Vagina (tissue), 2 donors: ENCODE measurements at places on chromosomes 7 and 10. TPM values are rescaled to one million over a fixed set of nuclear protein-coding genes. Genes with fewer than 3 reads are reported as not detected.

Gene PAPSS2
- total RNA-seq = 12.3 TPM

Gene CALY
- 4.7 TPM for total RNA-seq

GRCh38 chr10:5891009-5891408, 966 bp downstream of the FBH1 start:
- H3K36me3 ChIP-seq = peaks cover 25% of the 10 kb centered on the region
- peaks cover 49% of the 10 kb centered on the region for H3K4me1 ChIP-seq
- peak overlapping the region; percentile 84 for H3K27ac ChIP-seq
- no peaks in the 10 kb centered on the region for H3K27me3 ChIP-seq
- peak overlapping the region; percentile 97 for H3K4me3 ChIP-seq

- H3K36me3 ChIP-seq = no peaks in the 10 kb centered on the region
- no peaks in the 10 kb centered on the region for H3K4me1 ChIP-seq
- no peak overlapping the region for H3K4me3 ChIP-seq
- no peaks in the 10 kb centered on the region for H3K27me3 ChIP-seq
- DNase-seq = no peak
- no peak overlapping the region for H3K27ac ChIP-seq
Measured at GRCh38 chr10:129032372-129033313, 434.4 kb upstream of the MGMT start.

GRCh38 chr7:33814400-33814799, 90.9 kb upstream of the BMPER start:
- H3K27ac ChIP-seq = no peak overlapping the region
- no peaks in the 10 kb centered on the region for H3K4me1 ChIP-seq
- no peaks in the 10 kb centered on the region for H3K27me3 ChIP-seq
- DNase-seq = no peak

DNA sequence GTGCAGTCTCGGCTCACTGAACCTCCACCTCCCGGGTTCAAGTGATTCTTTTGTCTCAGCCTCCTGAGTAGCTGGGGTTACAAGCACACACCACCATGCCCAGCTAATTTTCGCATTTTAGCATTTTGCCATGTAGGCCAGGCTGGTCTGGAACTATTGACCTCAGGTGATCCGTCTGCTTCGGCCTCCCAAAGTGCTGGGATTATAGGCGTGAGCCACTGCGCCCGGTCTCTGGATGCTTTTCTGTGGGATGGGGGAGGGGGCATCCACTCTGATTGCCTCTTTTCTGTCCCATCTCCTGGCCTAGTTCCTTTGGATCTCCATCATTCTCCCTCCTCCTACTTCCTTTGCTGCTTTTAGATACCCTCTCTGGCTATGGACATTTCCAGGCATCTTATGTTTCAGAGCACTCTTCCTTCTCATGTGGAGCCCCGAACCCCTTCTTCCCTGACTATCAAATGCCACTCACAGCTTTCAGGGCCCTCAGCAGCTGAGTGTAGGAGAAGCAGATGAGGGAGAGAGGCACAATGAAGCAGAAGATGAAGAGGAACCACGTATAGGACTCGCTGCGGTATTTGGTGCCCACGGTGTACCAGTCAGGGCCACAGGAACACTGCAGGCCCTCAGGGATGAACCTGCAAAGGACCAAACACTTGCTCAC, 1.4 kb downstream of the OPN1SW start:
- H3K4me3 ChIP-seq = no peak overlapping the region
- H3K27me3 ChIP-seq = no peaks in the 10 kb centered on the region
- no peaks in the 10 kb centered on the region for H3K4me1 ChIP-seq

DNA sequence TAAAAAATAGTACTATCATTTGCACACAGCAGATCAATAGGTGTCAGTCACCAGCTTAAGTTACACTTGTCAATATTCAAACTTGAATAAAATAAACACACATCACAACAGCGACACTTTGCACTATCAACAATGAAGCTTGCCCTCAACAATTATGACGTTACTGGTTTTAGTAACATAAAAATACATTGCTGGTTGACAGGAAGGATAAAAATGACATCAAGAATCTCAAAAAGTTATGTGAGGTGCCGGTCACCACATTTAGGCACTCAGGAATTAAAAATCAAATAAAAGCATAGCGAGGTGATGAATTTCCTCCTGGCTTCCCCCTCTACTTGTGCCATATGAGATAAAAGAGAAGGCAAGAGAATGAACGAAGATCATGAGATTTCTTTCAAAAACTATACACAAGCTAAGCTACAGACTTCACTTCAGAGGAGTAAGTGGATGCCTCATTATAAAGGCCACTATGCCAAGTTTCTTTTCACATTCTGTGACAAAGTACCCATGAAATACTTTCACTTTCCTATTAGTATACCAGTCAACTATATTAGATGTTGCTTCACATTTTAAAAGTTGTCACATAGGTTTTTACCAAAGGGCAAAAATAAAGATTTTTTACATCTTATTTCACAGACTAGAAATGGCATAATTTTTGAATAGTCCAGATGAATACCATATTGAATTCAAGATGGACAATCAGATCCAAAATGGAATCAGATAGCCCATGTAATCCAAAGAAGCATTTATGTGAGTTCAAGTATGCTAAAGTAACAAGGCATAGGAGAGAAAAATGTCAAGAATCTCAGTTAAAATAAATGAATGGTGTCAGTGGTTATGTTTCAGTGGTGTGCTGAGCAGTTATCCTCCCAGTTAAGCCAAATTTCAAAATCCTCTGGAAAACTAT, 3.6 kb downstream of the CCDC71L start:
- H3K27ac ChIP-seq = no peak overlapping the region
- no peaks in the 10 kb centered on the region for H3K27me3 ChIP-seq
- no peak for DNase-seq

- no peaks in the 10 kb centered on the region for H3K36me3 ChIP-seq
- no peak overlapping the region for H3K4me3 ChIP-seq
- H3K4me1 ChIP-seq = peaks cover 6% of the 10 kb centered on the region
- no peak overlapping the region for H3K27ac ChIP-seq
- DNase-seq = no peak
- H3K27me3 ChIP-seq = no peaks in the 10 kb centered on the region
Measured at GRCh38 chr10:7890781-7891180, 72.5 kb downstream of the TAF3 start.
